NCI-H187 (cell line): ENCODE measurements at places on chromosomes 6 and 20.

DNA sequence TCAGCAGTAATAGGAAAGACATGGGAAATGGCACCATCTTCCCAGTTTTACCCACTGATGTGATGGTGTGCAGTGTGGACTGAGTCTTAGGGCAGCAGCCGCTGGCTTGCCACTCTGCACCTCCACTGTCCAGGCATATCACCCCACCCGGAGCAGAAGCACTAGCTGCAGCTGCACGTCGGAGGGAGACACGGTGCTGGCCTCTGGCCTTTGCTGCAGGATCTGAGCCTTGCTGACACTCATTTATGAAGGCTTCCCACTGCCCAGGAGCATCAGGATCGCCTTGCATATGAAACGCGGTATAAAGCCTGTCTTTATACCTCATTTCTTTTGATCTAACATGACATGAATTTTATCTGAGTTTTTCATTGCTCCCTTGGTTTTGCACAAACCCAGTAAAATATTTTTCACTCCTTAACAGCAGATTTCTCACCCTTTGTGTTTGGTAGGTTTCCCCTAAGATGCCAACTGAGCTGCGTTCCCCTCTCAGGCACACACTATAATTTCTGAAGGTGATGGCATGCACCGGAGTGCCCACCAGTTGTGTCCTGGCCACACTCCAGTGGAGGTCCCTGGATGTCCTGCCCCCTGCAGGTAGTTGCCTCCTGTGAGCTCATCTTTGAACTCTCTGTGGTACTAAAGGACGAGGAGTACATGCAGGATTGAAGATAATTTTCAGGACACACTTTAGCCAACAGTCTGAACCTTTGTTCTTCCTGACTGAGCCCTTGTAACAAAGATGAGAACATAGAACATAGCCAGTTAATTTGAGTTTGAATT, 9.0 kb upstream of the EXOC2 start:
- DNase-seq: no peak

DNA sequence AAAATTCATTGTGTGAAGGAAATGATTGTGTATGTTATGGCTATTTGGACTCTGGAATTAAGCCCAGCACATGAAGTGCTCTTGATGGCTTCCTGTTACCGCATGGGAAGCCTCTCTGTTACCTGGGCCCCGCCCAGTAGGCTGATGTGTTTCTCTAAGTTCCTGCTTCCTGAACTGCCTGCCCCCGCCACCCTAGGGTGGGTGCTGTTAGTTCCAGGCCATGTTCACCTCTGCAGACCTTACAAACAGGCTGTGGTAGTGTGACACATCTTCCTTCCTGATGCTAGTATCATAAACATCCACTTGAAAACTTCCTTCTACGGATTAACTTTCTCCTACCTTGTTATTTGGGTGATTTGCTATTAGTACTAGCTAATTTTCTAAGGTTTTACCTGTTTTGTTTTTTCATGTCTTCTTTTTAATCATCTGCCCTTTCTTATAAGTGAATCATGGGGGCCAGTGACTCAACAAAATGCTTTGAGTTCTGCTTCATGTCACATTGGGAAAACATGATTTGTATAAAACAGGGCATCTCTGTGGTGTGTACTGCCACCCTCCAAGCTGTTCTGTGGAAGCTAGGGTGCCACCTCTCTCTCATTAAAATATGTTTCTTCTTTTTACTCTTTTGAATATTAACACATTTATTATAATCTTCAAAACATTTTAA, 40.6 kb downstream of the SH3BGRL2 start:
- peak; percentile 19 for DNase-seq

DNA sequence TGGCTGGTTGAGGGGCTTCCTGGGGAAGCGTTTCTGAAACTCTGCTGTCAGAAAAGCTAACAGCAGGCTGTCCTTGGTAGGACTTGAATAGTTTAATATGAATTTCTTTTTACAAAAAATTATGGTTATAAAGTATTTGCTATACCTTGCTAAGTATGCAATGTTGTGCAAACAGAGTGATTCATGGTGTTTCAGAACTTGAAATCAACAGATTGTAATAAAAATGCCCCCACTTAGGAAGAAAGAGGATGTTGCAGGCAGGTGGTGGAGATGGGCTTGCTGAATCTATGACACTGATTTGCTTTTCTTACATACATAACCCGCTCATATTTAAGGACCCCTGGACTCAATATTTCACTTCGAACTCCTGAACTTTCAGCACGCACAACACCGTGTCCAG, 211.6 kb downstream of the THBS2 start:
- DNase-seq: no peak

DNA sequence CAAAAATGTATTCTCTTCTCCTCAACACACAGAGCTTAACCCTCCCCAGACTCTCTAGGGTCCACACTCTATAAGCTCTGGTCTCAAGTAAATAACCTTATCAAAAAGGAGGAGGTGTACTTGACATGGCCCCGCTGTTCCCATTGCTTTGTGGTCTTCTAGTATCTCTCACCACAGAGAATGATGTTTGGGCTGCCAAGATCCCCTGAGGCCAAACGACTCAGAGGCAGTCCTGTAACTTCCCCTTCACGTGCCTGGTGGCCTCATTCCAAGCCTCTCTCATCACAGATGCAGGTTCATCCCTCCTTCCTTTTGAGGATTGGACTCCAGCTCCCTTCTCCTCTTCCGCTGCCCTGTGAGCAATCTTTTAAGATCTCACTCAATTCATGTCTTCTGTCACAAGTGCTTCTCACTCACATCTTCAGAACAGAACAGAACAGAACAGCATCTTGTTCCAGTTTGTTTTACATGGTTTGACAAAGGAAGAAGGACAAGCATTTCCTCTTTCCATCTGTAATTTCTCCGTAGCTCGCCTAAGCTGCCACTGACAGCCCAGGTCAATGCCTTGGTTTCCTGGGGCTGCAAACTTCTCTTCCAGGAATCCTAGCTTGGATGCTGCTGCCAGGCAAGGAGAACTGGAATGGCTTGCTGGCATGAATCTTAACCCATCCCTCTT, 541.5 kb downstream of the CD83 start:
- no peak for DNase-seq

- DNase-seq: peak; percentile 67
These were observed 1.1 kb downstream of the SPAG4 start for GRCh38 chr20:35616465-35617396.

GRCh38 chr6:131317516-131317915, 182.2 kb downstream of the AKAP7 start:
- no peak for DNase-seq

DNA sequence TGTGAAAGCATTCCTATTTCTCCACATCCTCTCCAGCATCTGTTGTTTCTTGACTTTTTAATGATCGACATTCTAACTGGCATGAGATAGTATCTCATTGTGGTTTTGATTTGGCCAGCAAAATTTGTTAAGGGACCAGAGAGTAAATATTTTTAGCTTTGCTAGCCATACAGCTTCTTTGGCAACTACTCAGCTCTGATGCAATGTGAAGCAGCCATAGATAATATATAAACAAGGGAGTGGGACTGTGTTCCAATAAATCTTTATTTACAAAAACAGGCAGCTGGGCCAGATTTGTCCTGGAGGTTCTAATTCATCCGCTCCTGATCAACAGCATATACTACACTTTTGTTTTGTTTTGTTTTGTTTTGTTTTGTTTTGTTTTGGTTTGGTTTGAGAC, 202.9 kb downstream of the ZNF217 start:
- no peak for DNase-seq

- no peak for DNase-seq
These were observed 197.8 kb downstream of the TFAP2B start for GRCh38 chr6:51016489-51016888.

- no peak for DNase-seq
These were observed 19.4 kb downstream of the CDS2 start for GRCh38 chr20:5146099-5146668.

GRCh38 chr20:18683839-18684238, 96.0 kb downstream of the DTD1 start:
- no peak for DNase-seq

GRCh38 chr6:41078101-41078500, 5.3 kb downstream of the NFYA start:
- DNase-seq: no peak

DNA sequence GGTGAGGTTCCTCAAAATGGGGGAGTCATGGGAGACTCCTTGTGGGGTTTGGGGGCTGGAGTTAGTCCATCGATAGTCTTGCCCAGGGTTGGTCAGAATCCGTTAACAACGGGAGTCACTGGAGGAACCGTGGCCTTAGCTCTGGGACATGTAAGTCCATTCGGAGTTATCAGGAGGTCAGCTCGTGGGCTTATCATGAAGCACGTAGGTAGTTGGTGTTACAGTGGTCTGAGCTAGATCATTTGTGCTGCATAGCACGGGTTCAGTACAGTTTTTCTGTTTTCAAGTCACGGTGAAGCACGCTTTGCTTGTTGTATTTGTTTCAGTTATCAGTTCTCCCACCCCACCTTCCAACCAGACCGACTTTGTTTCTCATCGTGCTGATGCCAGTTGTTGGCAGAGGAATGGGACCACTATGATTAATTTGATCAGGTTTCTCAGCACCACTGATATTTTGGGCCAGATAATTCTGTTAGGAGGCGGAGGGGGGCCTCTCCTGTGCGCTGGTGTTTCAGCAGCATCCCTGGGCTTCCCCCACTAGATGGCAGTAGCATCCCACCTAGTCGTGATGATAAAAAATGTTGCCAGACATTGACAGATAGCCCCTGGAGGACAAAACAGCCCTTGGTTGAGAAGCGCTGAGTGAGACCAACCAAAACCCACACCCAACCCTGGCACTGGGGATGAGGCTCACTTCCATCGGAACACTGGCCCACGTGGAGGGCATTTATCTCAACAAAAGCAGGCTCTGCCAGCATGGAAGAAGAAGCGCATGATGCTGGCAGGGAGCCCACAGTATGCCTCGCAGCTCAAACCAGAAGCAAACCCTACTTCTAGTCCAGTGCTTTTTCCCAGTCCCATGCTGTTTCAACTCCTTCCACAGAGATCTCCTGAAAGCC, 2.2 kb upstream of the APMAP start:
- DNase-seq: no peak

GRCh38 chr20:13432126-13432525, 206.6 kb downstream of the TASP1 start:
- DNase-seq: no peak

GRCh38 chr20:58791286-58791685, 59.4 kb downstream of the GNAS-AS1 start:
- DNase-seq: no peak

DNA sequence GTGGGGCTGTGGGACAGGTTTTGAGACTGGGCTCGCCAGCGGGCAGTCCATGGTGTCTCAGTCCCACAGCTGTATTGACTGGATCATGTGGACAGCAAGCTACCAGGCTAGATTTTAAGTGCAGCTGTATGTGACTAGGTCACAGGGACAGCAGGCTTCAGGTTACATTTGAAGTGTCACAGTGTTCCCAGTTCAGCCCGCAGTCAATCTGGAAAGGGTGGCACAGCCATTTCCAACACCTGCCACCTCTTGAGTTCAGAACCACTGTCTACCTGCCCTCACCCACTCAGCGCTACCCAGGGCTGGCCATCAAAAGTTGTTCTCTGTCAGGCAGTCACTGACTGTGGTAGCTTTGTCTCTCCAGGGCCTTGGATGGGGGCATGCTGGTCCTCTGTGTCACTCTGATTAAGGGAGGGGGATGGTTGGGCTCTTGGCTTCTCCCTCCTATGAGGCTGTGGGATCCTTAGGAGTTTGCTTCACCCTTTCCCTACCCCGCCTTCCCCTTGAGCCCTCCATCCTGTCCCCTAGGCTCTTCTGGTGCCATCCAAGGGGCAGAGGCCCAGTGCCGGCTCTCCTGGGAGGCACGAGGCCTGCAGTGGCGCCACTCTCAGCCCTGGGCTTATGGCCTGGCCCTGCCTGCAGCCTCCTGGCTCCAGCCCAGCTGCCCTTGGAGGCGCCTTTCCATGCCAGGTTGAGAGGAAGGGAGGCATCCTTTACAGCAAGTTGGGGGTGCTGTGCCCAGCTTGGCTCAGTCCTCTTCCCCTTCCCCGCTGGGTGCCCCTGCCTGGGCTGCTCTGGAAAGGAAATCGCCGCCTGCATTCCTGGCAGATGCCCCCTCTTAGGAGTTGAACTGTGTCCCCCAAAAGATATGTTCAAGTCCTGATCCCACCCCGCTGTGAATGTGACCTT, 44.9 kb downstream of the PNLDC1 start:
- DNase-seq: peak; percentile 54

GRCh38 chr6:2848851-2849250, 7.2 kb upstream of the SERPINB1 start:
- no peak for DNase-seq

DNA sequence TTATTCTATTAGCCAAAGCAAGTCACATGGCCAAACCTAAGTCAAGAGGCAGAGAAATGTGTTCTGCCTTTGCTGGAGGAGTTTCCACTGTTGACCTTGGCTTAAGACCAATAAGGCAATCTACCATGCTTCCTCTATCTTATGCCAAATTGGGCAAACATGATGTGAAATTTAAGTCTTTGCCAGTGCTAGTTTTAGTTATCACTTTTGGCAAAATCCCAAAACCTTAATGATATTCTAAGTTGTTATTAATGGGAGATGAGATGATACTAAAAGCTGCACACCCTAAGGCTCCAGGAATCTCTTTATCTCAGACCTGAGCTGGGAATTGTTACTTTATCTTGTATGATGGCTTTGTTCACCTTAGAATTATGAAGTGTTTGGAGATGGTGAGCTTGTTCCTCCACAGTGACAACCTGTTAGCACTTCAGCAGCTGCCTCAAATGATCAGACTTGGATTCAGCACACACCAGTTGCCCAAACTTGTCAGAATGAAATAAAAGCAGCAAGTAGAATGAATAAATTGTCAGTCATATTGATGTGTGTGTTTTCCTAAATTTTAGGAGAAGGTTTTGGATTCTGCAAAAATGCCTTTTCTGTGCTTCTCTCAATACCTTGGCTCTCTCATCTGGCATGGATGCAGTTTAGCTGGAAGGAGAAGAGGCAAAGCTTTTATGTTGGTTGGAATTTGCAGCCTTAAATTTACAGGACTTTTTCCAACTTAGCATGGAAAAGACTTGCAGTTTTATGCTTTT, 49.3 kb downstream of the RIN2 start:
- DNase-seq: no peak

GRCh38 chr6:72850469-72850868, 228.6 kb downstream of the KCNQ5 start:
- DNase-seq: peak; percentile 21

- no peak for DNase-seq
These were observed at the start of gene SIRPG for GRCh38 chr20:1657556-1658334. TSS of gene SIRPG (minus strand) at chr20:1657779. CDS start at chr20:1657714, 65 bp downstream.

DNA sequence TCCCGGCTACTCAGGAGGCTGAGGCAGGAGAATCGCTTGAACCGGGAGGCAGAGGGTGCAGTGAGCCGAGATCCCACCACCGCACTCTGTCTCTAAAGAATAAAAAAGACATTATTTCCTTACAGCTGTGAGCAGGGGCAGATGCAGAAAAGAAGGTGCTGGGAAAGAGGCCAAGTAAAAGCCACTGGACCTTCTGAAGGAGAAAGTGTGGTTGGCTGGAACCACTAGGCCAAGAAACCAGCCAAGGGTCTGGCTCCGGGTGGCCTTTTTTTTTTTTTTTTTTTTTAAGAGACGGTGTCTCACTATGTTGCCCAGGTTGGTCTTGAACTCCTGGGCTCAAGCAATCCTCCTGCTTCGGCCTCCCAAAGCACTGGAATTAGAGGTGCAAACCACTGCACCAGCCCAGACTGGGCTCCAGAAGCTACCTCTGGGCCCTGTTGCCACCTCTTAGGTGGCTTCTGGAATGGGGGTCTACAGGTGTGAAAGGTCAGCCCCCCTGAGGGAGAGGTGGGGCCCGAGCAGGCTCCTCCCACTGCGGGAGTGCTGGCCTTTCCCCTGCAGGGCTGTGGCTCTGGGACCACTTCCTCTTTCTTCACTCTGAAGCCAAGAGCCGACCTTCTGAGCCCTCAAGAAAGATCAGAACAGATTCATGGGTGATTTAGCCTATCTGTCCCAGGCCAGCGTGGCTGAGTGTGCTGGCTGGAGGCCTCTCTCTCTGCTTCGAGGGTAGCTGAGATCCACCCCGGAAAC, at the start of gene FGD2:
FGD2 (plus strand) TSS at position 595 of the 750 bp plus-strand sequence. CDS start 163 bp downstream, outside the sequence.
- DNase-seq: no peak
